ENCODE measurements at places on chromosomes 1 and 21.

DNA sequence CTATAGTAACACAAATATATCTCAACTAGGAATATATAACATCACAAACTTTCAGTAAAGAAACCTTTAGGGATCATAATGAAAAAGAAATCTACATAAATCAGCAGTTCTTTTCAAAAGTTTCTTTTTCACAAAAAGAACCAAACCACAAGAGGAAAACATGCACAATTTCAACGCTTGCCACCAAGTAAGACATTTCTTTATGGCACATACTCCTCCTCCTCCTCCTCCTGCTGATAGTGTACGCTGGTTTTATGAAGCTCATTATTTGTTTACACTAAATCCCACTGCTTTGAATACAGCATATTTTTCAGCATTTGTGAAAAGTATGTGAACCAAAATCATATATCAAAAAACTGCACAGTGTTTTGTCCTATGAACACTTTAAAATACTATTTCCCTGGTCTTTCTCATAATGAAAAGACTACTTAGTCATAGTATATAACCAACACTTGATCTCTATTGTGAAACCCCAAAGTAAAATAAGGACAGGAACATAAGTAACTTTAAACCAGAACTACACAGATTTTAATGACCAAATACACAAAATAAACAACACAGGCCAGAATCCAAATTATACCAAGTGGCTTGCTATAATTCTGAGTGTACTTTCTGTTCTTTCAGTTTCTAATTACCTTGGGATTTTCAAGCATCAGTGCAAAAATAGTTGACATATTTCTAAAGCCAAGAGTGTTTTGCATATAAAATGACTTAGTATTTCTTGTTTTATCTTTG, 184.2 kb downstream of the EIF4G3 start:
- no peak for DNase-seq

GRCh38 chr1:50424884-50425375, 1.7 kb upstream of the DMRTA2 start:
- DNase-seq = no peak

DNA sequence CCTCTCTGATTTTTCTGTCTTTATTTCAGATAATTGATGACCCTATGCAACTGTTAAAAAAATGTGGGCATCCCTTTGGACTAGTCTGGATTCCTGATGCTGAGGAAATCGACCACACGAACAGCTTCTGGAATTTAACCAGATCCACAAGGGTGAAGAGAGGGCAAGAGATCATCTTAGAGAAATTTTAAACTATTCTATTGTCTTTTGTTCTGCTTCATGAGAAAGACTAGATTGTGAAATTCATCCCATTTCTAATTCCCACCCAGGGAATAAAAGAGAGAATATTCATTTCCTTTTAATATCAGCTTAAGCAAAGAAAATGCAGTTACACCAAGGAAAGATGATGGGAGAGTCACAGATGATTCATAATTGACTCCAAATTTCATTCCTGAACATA, 71.8 kb downstream of the DUSP10 start:
- no peak for DNase-seq

GRCh38 chr1:42877380-42877779, 31.0 kb downstream of the ZNF691 start:
- no peak for DNase-seq

DNA sequence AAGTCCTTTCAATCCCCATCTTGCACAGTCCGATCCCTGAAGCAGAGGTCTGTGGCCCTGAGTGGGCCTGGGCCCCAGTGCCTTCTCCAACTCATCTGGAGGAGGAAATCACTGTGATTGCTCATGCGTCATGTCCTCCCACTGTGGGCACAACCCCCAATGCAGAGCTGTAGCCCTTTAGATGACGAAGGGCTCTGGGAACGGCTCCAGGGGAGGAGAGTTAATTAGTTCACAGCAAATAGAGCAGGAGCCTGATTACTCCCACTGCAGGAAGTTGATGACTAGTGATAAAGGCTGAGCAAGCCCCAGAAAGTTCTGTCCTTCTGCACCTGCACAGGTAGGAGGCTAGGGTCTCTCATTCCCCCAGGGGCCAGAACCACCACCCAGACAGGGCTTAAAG, 111.5 kb downstream of the CCDC185 start:
- no peak for DNase-seq

Measured in heart left ventricle (tissue), 16 donors.